ENCODE measurements at places on chromosomes 2 and 18.
A peak's percentile ranks its signal among the peaks of the same experiment; 100 is the strongest.

- no peak for DNase-seq
Measured at GRCh38 chr18:44778788-44779187, 98.1 kb downstream of the SETBP1 start.

DNA sequence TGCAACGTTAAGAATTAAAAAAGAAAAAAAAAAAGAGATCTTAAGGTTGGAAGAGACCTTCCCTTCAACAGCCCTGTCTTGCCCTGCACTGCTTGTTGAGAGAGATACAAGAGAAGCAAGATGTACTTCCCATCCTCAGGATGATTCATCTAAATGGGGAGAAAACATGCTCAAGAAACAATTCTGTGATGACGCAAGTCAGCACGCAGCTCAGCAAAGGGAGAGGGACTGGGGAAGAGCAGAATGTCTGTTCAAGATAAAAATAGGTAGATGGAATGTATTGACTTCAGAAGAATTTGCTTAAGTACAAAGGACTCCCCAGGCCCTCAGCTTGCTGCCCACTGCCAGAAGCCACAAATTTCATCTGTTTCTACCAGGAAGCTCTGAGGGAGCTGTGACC lies 198.2 kb upstream of the SPRED2 start:
- DNase-seq = no peak

DNA sequence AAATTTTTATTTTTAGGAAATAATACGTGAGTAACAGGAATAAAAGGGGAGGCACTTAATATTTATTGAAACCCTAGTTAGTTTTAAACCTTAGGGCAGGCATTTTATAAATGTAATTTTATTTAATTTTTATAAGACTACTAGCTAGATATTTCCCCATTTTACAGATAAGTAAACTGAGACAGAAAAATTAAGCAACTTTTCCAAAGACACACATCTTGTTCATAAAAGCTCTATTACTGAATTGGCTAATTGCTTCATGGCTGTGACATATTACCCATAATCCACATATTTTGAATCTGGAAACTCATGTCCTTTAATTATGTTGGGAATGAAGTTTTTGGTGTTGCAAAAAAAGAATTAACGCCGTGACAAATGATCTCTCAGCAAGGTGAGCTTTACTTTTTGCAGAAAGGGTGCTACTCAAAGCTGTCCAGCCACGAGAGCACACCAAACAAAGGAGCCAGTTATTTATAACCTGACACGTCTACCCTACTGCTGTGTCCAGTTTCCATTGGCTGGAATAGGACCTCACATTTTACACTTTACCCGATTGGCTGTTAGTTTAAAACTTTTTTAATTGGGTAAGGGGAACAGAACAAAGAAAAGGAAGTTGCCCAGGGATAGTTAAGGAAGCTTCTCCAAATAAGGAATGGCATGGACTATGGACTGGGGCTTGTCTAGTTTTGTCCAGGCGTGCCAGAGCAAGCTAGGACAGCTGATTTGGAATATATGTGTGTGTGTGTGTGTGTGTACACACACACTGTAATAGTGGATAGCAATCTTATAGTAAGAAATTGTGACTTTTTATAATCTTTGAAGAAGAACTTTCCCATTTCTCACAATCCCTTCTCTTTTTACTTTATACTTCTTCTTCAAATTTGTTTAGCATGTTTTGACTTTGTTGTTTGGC lies 54.2 kb downstream of the COMMD1 start:
- DNase-seq = no peak

- no peak for DNase-seq
Measured at GRCh38 chr18:28816155-28816554, 639.2 kb upstream of the CDH2 start.

GRCh38 chr2:38750011-38750890 lies 910 bp downstream of the SRSF7 start:
- peak; percentile 69 for DNase-seq

DNA sequence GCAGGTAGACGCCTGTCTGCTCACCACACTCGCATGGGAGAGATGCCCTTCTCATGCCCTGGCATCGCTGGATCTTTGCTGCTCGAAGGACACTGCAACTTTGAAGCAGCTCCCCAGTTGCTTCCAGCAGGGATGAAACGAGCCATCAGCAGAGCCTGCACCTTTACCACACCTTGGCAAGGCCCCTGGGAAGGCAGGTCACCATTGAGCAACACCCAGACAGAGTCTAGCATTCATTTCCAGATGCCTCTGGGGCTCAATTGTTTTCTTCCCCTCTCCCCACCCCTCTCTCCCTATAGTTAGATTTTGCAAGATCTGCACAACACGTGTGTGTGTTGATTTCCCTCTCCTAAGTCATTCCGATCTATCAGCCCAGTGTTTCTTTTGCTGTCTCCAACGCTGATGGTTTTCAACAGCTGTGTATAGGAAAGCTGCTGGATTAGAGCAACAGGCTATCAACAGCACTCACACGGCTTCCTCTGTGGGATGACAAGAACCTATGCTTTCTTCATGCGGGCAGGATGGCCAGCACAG lies 25.6 kb upstream of the INHBB start:
- DNase-seq = no peak

DNA sequence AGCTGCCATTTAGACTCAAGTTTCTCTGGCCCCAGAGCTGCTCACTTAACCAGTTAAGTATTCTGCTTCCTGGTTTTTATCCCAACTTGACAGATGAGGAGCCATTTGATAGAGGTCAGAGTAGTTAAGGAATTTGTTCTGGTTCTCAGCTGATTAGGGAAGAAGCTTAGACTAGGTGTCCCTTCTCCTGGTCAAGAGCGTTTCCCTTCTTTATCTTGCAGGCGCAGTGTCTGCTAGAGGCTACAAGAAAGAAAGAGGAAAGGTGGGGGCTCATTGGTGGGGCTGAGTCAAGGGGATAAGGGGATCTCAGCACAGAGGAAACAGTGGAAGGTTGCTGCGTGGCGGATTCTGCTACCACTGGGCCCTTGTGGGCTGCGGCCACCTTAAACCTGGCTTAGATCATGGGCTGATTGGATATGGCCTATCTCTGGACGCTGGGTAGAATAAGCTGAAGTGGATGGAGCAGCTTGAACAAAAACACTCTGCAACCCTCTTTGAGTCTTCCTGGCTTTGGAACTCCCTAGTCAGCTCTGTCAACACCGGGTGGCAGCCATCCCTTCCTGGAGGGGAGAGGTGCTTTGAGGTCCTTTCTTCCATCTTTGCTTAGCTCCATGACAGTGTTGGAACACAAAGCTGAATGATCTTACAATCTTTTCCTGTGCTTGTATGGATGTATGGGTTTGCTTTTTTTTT lies 70.8 kb downstream of the QPCT start:
- DNase-seq = peak; percentile 14

- no peak for DNase-seq
Measured at GRCh38 chr2:218079943-218080913, 11.2 kb downstream of the RUFY4 start.

DNA sequence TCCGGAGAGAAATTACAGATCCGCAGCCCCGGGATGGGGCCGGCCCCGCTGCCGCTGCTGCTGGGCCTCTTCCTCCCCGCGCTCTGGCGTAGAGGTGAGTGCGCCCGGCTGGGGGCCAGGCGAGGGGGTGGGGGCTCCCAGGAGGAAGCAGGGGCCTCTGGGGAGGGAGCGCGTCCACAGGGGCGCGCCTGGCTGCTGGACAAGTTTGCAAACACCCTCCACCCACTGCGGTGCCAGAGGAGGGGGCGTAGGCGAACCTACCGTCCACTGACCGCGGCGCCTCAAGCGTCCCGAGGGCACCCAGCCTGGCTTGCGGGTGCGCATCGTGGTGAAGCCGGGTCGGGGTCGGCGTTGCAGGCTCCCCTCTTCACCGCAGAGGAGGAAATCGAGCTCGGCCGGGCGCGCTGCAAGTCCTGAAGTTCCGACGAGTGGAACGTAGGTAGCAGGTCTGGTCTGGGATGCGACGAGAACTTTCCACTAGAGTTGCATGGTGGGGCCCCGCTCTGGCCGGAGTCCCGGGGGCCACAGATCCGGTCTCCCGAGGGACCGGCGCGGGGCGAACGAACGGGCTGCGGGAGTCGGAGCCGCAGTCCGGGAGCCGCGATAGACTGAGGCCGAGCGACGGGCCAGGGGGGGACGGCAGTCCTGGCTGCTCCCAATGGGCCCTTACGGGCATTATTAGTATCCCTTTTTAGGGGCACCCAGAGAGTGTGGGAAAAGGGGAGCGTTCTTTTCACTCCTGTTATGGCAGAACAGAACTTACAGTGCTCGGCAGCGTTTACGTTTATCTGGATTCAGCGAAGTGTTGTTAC lies 502 bp downstream of the MERTK start:
- DNase-seq = peak; percentile 33

DNA sequence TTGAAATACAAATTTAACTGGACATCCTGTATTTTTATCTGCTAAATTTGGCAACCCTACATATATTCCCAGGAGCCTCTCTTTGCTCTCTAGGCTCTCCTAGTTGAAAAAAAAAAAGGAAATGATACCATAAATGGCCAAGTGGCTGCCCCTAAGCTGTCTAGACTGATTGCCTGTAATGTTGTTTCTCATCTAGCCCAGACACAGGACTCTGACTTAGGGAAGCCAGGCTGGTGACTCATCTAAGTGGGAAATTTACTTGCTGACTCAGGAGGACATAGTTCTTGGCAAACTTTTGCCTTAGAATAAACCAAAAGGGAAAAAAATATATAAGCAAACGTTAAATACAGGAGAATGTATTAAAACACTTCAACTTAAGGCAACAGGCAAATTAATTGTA lies 14.6 kb upstream of the ITGAV start:
- DNase-seq = no peak

DNA sequence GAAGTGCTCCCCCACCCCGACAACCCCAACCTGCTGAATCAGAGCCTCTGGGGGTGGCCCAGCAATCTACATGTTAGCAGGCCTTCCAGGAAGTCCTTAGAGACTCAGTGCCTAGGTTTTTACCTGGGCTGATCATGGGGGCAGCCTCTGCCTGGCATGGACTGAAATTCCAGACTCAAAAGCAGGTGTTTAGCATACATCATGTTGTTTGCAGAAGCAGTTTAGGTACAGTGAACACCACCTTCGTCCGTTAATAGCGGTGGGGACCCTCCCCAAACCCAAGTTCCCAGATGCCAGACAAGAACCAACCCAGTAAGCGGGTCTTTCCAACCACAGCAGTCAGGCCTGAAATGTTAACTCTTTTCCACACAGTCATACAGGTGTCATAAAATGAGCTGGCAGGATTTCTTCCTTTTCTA lies 26.4 kb upstream of the GALR1 start:
- DNase-seq = peak; percentile 71

DNA sequence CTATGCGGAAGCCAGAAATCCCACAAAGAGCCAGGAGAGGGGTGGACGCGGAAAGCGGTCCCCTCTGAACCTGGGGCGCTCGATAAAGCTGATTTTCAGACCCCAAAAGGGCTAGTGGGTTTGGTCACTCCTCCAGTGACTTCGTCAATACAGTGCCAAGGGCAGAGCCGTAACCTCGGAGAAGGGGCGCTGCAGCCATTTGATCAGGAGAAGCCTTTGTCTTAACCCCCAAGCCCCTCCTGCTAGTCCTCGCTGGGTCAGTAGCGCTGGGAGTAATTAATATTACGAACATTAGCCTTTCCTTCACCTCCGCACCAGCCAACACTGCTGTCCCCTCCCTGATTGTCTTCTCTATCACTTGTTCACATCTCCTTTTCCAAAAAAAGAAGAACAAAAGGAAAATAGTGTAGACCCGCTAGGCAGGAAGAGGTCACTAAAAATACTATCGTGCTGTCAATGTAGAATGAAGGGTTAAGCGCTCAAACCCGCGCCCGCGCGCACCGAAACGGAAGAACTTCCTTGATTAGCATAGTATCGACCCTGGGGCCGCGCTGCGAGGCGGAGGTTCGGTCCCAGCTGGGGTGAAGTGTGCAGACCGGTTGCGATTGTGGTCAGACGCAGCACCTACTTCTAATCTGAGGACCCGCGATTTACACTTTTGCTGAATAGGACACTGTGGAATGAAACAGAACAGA lies 63.2 kb upstream of the MAPRE2 start:
- DNase-seq = peak; percentile 72

- DNase-seq = no peak
Measured at GRCh38 chr18:31042406-31043181, at the start of gene DSC3. Gene DSC3, minus strand, starts transcription at chr18:31042742. Its CDS starts 82 bp downstream, at chr18:31042660.

GRCh38 chr18:63247926-63248325 lies 71.6 kb downstream of the BCL2 start:
- no peak for DNase-seq

- no peak for DNase-seq
Measured at GRCh38 chr2:239213643-239214101, 187.1 kb downstream of the HDAC4 start.

- no peak for DNase-seq
Measured at GRCh38 chr2:126935774-126936173, 37.1 kb downstream of the TEX51 start.

DNA sequence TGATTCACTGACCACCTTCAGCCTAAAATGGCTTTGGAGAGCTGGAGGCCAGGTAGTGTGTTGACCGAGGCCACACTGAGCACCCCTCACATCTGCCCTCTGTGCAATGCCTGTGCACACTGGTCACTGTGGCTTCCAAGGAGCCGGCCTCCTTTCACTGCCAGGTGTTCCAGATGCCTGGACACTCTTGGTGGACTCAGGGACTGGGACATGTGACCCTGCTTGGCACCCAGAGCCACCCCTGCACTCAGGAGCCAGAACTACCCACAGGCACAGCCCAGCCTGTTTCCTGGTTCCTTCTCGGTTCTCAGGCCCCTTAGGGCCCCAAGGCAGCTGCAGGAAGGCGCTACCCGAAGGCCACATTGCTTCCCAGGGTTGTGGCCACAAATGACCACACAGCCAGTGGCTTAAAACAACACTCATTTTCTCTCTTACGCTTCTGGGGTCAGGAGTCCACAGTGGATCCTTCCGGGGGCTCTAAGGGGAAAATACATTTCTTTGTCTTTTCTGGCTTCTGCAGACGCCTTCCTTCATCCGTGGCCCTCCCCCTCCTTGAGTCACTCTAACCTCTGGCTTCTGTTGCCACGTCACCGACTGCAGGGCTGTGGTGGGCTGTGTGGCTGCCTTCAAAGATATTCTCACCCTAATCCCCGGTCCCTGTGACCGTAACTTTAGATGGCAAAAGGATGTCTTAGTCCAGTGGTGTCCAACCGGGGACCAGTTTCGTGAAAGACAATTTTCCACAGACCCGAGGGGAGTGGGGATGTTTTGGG lies 78.6 kb downstream of the ASB1 start:
- peak; percentile 5 for DNase-seq

DNA sequence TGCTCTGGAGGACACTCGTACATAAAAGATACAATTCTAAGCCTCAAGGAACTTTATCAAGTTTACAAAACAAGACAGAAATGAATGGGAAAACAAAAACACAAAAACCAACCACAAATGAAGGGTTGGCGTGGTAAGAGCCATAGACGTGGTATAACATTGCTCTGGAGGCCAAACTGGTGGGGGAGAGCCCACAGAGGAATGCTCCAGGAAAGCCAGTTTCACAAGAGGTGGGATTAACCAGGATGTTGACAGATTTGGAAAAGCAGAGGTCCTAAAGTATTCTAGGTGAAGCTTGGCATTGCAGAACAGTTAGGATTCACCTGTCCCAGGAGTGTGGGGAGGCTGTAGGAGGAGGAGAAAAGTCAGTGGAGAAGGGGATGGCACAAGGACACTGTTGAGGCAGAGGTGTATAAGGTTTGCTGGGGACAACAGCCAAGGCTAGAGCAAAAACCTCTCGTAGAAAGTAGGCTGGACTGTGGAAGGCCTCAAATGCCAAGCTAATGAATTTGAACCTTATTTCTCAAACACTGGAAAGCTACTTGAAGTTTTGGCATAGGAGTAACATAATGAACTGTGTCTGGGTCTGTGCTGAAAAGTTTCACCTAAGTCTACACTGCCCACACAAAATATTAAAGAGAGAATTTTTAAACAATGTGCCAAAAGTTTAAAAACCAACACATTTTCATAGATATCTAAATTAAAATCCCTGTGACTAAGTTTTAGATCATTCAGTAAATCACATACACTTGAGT lies 135.1 kb downstream of the THADA start:
- no peak for DNase-seq

GRCh38 chr2:60822987-60823386 lies 58.4 kb upstream of the REL start:
- DNase-seq = no peak

Measured in activated CD4-positive, alpha-beta memory T cell treated with anti-CD3 and anti-CD28 coated beads for 36 hours (primary cell).